ENCODE measurements at places on chromosomes 6 and 20.

- no peak for DNase-seq
Measured at GRCh38 chr6:11845664-11846577, 67.3 kb upstream of the ADTRP start.

DNA sequence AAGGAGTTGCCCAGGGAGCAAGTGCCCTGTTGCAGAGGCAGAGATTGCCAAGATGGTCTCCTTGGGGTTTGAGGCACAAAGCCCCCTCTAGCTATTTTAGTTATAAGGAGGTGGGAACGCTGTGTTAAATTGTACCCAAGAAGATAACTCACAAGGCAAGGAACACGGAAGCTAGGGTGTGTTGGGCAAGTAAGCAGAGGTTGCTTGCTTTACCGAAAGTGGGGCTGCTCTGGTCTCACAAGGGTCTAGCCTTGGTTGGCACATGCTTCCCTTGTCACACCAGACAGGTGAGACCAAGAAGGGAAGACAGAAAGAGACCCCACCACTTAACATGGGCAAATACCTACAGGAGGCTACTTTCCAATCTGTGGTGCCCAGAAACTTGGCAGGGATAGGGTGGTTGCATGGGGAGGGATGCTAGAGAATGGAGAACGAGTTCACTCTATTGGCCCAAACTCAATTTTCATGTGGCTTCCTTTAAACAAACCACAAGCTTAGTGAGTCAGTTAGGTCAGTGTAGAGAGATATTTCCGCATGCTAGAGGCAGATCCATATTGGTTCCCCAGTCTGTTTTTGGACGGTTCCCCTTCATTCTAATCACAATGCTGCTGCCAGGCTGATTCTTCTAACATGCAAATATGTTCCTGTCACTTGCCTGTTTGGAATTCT lies 42.4 kb downstream of the PLAGL1 start:
- no peak for DNase-seq

DNA sequence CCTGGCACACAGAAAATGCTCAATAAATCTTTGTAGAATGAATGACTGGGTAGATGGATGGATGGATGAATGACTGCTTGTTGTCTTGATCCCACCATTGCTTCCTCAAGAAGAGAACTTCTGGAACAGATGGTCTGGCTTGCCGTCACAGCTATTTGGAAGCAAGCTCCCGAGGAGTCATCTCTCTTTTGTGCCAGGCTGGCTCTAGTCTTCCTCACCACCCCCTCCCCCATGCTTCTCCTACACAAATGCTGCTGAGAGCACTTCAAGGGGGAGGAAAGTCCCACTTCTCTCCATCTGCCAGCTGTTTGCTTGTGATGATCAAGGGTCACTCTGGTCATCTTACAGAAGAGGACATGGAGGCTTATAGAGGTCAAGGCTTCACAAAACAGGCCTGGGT lies 11.6 kb upstream of the KCNG1 start:
- DNase-seq: no peak

DNA sequence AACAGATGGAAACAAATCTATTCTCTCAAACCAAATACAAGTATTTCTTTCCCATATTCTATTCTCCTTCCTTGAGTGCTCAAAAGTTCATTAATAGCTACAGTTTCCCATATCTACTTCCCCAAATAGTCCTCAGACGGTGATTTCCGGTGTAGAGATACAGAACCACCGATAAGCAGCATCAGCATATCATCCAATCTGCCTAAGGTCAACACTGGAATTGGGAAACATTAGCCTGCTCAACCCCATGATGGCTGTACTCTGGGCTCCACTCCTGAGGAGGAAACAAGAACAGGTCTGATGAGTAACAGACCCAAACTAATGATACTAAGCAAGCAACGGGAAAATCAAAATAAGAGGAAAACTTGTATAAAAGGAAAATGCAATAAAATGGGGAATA lies 115.6 kb downstream of the EPB41L2 start:
- DNase-seq: no peak

GRCh38 chr6:166005944-166006899 lies 161.4 kb downstream of the TBXT start:
- DNase-seq: peak; percentile 77

GRCh38 chr6:82270881-82271635 lies 23.5 kb upstream of the IBTK start:
- peak; percentile 46 for DNase-seq

DNA sequence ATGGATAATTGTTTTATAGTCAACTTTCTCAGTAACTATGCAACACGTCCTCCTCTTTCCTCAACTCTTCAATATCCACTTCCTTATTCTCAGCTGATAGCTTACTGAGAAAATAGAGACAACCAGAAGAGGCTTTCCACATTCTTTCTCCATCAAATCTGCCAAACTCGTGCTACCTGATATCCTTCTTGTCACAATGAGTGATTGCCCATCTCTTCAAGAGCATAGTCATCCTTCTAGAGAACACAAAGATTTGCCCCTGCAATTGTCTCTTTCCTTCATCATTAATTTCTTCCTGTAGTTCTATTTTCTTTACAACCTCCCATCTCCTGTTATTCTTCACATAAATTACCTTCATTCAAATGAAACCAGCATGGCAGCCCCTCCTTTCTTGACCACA lies 75.9 kb upstream of the RGS17 start:
- no peak for DNase-seq

GRCh38 chr6:105588123-105588710 lies 185.3 kb upstream of the PREP start:
- no peak for DNase-seq

DNA sequence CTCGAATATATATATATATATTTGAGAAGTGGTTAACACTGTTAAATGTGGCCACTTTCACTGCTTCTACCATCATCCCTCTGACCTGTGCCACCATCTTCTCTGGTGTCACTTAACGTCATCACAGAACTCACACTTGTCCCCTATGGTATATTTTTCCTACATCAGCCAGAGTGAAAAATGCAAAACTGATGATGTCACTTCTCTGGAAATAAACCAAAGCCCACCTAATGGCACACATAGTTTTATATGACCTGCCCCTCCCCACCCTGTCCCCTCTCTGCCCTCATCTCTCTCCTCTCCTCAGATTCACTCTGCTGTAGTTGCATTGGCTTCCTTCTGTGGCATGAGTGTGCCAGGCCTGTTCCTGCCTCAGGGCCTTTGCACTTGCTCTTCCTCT lies 63.9 kb upstream of the IFNGR1 start:
- no peak for DNase-seq

DNA sequence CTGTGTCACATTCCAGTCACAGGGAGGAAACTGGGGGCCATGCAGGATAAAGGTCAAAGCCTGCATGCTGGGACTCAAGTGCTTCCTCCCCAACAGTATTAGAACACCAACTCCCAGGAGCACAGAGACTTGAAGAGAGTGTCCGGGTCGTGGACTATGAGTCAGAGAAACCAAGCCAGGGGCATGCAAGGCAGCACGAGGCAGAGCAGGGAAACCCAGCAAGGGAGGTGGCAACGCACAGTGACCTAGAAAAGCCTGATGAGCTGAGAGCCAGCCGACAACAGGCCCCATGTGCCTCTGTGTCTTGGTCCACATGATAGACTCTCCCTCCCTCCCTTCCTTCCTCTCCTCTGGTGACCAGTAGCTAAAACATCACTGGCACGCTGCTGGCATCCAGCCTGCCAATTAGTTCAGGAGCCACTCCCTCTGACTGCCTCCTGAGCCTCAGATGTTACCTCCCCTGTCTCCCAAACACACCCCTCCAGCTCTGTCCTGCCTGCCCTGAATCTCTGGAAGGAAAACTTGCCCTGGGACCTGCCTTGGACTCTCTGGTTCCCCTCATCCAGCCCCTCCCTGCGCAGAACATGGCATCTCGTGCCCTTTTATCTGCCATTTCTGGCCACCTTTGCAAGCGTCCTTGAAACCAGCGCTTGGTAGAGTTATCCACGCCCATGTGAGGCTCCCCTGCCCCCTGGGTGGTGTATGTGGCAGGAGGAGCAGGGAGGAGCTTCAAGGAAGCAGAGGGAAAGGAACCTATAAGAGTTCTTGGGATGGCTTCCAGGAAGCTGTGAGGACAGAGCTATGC lies 16.2 kb upstream of the RNF39 start:
- DNase-seq: no peak

- peak; percentile 95 for DNase-seq
Measured at GRCh38 chr20:55375920-55376319, 629.4 kb downstream of the CBLN4 start.

GRCh38 chr6:143782481-143782880 lies 60.7 kb upstream of the LTV1 start:
- DNase-seq: no peak

DNA sequence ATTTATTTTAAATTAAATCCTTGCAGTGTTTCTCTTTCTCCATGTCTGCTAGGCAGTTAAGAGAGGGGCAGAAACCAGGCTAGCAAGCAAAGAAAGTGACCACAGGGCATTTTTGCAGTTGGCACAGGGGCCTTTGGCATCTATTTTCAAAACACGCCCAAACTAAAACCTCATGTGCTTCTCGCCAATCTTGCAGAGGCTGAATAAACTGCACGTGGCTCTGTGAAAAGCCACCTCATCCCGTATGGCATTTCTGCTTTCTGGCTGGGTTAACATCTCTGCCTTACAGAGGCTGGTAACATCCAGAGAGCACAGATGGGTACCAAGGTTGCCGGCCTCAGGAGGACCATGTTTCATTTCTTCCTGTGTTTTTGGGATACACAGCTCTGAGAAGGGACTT lies 54.6 kb downstream of the GJA10 start:
- no peak for DNase-seq

- DNase-seq: no peak
Measured at GRCh38 chr20:8352486-8352885, 220.4 kb downstream of the PLCB1 start.

DNA sequence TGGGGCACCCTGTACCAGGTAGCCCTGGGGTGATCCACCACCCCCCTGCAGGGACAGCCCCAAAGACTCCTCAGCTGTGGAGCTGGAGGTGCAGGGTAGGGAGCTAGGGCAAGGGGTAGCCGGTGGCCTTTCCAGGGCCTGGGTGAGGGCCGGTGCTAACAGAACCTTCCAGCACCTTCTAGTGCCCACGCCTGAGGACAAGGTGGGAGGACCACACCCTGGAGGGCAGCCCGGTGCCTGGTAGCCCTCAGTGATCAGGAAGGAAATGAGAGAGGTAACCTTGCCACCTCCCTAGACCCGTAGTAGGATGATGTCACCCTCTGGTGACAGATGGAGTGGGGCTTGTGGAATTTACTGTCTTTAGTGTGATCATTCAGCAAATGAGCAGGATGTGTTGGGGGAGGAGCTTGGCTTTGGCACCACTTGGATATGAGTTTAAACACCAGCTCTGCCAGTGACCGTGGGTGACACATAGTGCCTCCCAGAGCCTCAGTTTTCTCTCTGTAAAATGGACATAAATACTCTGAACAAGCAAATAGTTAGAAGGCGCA lies 187.7 kb downstream of the NFATC2 start:
- DNase-seq: no peak

DNA sequence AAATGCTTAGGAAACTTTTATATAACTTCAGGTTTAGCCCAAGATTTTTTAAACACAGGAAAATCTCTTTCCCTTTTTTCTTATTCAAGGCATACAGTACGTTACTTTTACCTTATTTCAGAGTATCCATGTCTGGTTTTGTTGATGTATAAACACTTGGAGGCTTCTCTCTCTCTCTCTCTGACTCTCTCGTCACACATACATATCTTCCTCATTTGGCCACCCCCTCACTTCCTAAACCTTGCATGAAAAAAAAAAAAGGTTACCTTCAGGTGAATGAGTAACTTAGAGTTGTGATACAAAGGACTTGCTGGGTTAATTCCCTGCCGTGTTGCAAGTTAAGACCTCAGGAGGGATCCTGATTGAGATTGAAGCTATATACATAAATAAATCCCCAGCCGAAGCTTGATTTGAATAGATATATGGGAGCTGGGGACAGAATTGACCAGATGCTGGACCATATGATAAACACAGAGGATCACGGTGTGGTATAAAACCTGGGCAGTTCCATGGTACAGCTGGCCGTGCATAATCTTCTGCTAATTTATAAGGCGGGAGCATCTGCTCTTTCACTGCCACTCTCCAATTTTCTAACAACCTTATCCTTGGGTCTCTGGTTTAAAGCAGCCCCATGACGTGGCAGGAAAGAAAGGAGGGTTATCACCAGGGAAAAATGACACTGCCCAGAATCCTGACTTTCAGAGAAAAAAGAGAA lies 55.1 kb upstream of the IL20RA start:
- DNase-seq: no peak

DNA sequence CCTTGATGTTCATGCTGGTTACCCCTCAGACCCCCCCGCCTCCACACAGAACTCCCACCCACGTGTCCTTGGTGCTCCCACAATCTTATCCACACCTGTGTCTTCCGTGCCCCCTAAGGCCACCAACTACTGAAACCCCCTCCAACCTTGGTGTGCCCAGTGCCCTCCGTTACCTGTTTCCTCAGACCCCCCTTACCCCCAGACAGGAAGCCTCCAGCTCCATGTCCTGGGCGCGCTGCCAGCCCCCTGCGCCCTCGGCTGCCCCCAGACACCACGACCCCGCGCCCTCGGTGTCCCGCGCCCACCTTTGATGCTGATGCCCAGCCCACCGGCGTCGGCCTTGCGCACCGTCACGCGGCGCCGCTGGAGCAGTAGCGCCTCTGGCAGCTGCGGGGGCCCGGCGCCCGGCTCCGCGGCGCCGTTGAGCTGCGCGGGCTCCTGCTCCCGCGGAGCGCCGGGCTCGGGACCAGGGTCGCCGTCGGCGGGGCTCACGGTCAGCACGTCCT lies 504 bp downstream of the SNTA1 start:
- DNase-seq: no peak

DNA sequence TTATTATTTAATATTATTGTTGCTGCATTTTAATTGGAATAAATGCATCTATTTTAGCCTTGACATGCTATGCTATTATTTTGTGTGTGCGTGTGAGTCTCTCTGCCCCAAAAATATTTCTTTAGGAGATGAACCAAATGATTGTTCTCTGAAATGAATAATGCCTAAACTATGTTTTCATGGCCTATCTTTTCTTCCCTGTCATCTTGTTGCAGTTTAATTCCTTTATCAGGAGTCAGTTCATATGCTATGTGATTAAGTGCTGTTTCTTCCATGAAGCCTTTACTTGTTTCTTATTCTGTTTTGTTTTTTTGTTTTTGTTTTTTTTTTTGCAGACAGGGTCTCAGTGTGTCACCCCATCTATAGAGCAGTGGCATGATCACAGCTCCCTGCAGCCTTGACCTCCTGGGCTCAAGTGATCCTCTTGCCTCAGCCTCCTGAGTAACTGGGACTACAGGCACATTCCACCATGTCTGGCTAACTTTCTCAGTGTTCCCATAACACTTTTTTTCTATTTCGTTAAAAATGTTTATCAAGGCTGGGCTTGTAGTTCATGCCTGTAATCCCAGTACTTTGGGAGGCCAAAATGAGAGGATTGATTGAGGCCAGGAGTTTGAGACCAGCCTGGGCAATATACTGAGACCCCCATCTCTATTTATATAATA lies 25.7 kb downstream of the TPX2 start:
- no peak for DNase-seq

- no peak for DNase-seq
Measured at GRCh38 chr20:53718142-53719021, 124.7 kb upstream of the ZNF217 start.
